ENCODE measurements at places on chromosomes 12 and 14.

- DNase-seq: no peak
These were observed 1.0 kb downstream of the SLC6A12 start for GRCh38 chr12:212715-213526.

DNA sequence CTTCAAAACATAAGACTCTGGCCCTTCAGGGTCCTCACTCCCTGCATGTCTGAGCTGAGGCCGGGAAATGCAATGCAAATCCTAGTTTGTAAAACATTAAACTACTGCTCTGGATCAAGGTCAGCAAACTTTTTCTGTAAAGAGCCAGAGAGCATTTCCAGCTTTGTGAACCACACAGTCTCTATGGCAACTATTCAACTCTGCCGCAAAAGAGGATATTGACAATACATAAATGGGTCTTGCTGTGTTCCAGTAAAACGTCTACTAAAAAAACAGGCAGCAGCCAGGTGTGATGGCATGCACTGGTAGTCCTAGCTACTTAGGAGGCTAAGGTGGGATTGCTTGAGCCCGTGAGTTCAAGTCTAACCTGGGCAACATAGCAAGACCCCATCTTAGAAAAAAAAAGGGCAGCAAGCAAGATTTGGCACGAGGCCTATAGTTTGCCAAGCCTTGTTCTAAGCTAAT lies 22.3 kb downstream of the DDX24 start:
- DNase-seq: no peak

GRCh38 chr12:104638851-104639240 lies 182.1 kb downstream of the CHST11 start:
- DNase-seq: no peak

DNA sequence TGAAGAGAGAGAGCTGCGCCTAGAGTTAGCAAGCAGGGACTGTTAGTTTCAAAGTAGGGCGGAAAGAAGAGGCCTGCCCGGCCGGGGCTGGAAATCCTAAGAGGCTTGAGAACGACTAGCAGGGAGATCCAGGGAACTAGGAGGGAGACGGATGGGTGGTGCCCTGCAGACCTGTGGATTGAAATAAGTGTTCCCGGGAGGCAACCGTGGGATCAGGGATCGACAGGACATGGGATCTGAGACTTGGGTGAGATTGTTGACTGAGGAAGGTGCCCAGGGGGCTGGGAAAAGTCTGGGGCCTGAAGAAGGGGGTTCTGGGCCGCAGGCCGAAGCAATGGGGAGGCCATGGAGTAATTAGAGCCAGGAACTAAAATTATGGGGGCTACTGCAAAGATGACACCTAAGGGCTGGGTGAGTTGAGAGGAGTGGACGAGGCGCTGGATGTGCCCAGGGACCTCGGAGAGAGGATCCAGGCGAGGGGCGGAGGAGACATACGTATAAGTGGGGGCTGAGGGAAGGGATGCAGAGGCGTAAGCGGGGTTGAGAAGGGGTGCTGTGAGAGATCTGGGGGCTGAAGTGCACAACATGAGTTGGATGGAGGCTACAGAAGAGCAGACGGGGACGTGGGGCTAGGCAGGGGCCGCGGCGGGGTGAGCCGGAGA lies 635 bp downstream of the LTA4H start:
- DNase-seq: no peak

- DNase-seq: no peak
These were observed 1.5 kb upstream of the ULK1 start for GRCh38 chr12:131892711-131893604.

DNA sequence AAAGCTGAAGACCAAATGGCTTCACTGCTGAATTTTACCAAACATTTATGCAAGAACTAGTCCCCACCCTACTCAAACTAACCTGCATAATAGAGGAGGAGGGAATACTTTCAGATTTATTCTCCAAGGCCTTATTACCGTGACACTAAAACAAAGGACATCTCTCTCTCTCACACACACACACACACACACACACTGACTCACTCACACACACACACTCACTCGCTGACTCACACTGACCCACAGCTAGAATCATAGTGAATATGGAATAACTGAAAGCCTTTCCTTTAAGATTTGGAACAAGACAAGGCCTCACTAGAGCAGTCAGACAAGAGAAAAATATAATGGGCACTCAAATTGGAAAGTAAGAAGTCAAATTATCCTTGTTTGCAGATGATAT lies 1014.1 kb downstream of the TMTC2 start:
- no peak for DNase-seq

DNA sequence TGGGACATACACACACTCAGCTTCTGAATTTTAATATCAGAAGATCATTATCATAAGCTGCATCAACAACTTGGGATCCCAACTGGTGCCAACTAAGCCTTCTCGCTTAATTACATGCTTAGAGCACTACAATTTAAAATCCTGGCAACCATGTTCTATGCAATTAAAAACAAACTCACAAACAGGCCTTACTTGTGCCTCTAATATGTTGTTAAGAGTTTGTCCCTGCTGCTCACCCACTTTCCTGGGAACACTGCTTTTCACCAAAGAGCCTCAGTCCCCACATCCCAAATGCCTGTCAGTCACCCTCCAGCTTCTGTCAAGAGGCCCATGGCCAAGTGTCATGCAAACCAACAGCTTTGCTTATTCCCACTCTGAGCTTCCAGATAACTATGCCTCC lies 69.7 kb downstream of the TTC9 start:
- DNase-seq: no peak

- peak; percentile 85 for DNase-seq
These were observed 95.5 kb downstream of the SLC38A6 start for GRCh38 chr14:61076556-61076955.

DNA sequence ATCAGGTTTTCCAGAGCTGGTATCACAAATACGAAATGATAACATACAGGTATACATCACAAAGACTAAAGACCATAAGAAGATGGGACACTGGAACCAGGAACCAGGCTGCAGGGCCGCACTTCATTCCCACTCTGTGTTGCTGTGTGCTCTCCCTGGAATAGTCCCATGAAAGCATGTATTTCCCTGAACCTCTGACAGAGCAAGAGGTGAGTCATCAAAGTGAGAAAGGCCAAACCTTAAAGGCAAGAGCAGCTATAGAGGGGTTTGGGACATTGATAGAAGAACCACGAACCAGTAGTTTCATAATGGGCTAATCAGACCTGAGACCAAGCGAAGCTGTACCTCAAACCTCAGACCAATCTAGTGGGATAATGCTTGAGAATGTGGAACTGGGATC lies 283.0 kb upstream of the PRKD1 start:
- DNase-seq: no peak

DNA sequence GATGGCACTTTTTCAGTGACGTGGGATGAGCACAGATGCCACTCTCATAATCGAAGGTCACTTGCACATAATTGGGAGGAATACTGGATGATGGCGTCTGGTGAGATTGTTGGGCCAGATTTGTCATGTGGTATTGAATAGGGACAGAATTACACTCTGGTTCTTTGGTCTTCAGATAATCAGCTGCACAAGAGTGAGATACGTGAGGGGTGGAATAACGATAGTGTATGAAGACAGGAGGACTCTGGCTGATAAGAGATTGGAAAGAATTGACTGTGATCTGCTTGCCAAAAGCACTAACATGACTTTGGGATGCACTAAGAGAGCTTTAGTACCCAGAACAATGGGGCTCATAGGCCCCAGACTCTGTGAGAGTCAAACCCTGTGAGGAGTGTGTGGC lies 7.0 kb upstream of the RABGGTA start:
- no peak for DNase-seq

- DNase-seq: no peak
These were observed 66.1 kb downstream of the SIX6 start for GRCh38 chr14:60575008-60575407.

- no peak for DNase-seq
These were observed 7.2 kb downstream of the ANKS1B start for GRCh38 chr12:99977550-99977949.

DNA sequence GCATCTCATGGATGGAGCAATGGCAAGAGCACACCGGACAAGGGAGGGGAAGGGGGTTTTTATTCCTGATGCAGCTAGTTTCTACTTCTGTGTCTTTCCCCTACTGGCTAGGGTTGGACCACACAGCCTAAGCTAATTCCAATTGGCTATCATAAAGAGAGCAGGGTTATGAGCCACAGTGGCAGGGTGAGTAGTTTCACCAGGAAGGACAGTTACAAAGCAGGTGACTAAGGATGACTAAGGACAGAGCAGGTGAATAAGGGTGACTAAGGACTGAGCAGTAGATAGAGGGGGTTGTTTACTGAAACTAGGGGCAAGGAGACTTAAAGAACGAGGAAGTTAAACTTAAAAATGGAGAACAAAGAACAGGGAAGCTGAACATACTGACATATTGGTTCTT lies 321.4 kb upstream of the SEL1L start:
- DNase-seq: no peak

DNA sequence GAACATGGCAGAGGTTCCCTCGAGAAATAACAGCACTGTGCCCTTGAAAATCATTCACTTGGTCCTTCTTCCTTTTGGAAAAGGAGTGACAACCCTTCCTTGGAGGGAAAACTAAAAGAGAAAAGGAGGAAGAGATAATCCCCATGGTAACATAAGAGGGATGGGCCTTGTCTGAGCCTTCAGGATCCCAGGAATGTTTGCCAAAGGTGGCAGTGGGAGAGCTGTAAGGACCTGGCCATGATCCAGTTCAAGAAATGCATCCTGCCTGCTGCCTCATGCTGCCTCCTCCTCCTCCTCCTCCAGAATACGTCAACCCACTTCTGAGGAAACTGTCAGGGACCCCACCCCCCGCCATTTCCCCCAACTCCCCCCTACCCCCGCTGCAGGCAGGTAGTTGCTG lies 118.8 kb downstream of the KCNK10 start:
- no peak for DNase-seq

DNA sequence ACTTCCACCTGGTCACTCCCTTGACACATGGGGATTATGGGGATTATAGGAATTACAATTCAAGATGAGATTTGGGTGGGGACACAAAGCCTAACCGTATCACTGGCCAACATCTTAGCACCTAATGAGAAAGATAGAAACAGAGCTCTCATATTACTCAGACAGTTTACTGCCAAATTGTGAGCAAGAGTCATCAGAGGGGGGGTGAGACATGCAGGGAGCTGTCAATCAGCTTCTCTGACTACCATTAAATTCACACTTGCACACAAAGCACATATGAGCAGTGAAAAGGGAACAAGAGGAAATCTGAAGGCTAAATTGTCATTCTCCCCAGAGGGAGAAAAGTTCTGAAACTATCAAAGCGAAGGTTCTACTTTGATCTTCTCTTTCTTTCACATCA lies 78.1 kb upstream of the GRIN2B start:
- DNase-seq: no peak

DNA sequence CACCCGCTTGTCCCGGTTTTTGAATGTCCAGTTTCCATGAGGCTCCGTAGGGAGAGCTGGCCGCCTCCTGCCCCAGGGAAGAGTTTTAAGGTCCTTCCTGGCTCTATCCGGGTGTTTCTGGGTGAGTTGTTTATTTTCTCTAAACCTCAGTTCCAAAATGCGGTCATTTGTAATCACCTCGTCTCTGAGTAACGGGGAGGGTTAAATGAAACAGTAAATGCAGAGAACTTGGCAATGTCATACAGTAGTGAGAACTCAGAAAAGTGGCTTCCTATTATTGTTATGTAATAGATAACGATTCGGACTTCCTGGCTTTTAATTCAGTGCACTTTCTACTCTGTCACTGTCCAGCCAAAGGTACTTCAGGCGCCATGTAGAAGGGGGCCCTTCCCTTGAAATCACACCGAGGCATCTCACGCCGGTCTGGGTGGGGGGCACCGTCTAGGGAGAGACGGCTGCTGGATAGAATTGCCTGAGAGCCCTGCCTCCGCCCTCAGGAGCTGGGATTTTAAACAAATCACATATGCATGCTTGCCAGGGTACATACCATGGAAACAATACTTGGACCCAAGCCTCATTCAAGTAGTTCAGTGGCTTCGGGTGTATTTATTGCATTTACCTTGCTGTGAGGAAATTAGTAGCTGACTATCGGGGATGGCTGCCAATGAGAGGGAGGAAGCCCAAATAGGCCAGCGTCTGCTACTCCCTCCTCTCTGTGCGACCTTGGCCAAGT lies 26.4 kb downstream of the NOS1 start:
- no peak for DNase-seq

DNA sequence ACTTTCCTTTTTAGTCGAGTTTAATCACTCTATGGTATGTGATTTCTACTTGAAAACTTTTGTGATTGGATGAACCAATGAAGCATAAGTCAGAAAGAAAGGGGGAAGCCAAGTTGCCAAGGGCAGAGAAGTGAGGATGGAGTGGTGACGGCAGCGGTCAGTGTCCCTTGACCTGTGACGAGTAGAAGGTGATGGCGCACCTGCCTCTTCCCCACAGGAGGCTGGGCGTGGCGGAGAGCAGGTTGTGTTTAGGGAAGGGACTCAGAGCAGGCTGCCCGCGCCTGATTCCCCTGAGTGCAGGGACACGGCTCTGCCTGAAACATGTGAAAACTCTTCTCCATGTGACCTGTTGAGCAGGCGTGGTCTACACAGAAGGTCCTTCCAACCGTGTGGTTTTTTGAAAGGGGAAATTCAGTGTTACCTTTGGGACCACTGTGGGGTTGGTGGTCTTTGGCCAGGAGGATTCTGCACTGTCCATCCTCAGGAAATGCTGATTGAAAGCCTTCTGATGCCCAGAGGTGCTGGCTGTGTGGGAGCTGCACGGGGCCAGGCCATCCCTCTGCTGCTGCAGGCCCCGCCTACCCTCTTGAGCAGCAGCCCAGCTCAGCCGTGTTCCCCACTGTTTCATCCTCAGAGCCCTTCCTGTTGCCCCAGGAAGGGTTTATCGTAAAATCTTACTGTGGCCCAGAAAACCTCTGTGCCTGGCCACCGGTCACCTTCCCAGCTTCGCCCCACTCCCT lies 23.5 kb upstream of the AMN start:
- no peak for DNase-seq

- DNase-seq: no peak
These were observed 2.6 kb downstream of the WNK1 start for GRCh38 chr12:754851-755562.

- no peak for DNase-seq
These were observed 1.5 kb upstream of the VAMP1 start for GRCh38 chr12:6471989-6472360.

DNA sequence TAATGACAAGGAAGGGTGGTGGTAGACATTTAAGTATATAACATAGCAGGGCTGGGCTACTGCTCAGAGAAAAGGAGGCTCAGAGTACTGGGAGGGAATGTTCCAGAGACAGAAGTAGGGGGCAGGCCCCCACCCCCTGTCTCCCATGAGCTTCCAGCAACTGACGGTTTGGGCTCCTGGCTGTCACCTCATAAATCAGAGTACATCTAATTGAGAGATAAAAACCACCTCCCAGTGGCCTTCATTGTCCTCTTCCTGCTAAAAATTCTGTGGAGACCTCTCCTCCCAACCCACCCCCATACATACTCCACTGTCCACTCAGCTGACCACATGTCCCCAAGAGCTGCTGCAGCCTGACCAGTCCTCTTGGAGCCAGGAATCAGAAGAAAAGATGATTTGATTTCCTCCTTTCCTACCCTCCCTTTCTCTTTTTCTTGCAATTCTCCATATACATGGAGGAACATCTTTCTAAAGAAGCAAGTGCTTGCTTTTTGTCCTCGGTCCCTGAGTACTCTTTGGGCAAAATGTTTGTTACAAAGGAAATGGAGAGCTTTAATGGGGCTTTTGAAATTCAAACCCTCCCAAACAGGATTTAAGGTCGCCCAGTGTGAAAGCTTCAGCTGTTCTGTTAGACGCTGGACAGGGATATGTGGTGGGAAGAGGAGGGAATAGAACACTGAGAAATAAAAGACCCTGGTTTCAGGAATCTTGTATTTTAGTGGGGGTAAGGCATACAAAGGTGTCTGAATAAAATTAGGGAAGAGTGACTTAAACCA lies 16.4 kb upstream of the KCNA5 start:
- no peak for DNase-seq
